Activated CD4-positive, alpha-beta T cell treated with anti-CD3 and anti-CD28 coated beads, Interleukin-2, amount 10 ng/mL, durations not matched to agents 24 days and 14 days (primary cell): ENCODE measurements at places on chromosomes 7 and 10. TPM values are rescaled to one million over a fixed set of nuclear protein-coding genes. Genes with fewer than 3 reads are reported as not detected.

Gene ZNF727
- total RNA-seq = not detected in 2 replicates

Gene BICC1
- total RNA-seq = not detected in 2 replicates

Gene KIF11
- 39.0 and 39.9 TPM in 2 replicates for total RNA-seq

Gene C10orf53
- total RNA-seq = not detected in 2 replicates

Gene GPR26
- total RNA-seq = not detected in 2 replicates
